Activated T-helper 1 cell treated with anti-CD3 and anti-CD28 coated beads, Interleukin-12 subunit alpha, Interleukin-12 subunit beta, Interleukin-2, Interleukin-4 antibody, amounts not matched to agents 30 ng/mL and 10 ng/mL and 1 ng/mL, durations not matched to agents 14 hours and 24 hours and 36 hours (primary cell): ENCODE measurements at places on chromosomes 13 and 19.

DNA sequence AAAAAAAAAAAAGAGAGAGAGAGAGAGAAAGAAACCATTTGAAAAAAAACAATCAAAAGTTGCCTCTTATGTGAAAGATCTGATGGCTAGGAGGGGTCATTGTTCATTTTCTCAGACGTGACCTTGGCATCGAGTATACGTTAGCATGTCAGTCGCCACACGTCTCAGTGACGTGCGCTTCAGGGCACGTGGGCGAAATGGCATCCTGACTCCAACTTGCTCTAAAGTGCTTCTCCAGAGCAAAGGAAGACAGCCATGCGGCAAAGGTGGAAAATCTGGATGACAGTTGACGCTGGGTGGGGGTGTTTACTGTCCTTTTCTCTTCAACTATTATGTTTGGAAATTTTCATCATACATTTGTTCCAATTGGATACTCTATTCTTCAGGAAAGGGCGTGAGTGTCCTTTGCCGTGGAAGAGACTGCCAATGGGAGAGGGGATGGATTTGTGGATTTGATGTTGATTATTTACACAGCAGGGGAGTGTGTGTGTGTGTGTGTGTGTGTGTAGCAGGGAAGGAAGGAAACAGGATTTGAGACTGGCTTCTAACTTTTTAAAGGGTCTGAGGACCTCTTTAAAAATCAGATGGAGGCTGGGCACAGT, 25.0 kb downstream of the KLF2 start:
- no peak for DNase-seq

DNA sequence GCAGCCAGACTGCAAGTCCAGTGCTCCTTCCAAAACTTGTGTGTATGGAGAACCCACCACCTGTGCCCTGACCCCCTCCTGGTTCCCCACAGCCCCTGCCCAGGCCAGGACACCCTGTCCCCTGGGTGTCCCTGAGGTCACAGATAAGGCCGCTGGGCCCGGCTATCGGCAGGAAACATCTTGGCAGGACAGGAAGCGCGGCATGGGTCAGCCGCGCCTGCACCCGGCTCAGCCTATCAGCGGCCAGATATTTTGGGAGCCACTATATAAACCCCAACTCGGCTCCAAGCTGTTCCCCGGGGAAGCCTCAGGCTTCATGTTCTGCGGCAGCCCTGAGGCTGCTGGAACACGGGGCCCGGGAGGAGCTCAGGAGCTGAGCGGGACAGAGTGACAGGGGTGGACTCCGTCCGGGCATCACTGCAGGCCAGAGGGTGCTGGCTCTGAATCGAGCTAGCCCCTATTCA, 60.8 kb downstream of the AP1M1 start:
- no peak for DNase-seq

DNA sequence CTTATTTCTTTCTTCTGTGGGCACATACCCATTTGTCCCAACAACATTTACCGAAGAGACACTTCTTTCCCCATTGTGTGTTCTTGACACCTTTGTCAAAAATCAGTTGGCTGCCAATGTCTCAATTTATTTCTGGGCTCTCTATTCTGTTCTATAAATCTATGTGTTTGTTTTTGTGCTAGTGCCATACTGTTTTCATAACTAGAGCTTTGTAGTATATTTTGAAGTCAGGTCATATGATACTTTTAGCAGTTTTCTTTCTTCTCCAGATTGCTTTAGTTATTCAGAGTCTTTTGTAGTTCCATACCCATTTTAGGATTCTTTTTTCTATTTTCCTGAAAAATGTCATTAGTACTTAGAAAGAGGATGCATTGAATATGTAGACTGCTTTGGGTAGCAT, 1276.3 kb downstream of the SLITRK1 start:
- no peak for DNase-seq

DNA sequence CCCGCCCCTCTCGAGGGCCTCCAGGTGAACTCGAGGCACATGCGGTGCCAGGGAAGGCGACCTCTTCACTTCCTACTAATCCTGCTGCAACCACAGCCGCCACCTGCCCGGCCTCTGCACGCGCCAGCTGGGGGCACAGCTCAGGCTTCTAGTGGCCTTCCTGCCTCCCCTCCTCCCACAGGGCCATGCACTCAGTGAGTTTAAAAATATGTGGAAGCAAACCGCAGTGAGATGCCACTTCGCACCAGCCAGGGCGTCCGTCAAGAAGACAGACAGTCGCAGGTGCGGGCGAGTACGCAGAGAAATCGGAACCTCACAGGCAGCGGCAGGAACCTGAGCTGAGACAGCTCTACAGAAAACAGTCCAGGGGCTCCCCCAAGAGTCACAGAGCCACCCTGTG, 10.4 kb downstream of the LMNB2 start:
- no peak for DNase-seq

DNA sequence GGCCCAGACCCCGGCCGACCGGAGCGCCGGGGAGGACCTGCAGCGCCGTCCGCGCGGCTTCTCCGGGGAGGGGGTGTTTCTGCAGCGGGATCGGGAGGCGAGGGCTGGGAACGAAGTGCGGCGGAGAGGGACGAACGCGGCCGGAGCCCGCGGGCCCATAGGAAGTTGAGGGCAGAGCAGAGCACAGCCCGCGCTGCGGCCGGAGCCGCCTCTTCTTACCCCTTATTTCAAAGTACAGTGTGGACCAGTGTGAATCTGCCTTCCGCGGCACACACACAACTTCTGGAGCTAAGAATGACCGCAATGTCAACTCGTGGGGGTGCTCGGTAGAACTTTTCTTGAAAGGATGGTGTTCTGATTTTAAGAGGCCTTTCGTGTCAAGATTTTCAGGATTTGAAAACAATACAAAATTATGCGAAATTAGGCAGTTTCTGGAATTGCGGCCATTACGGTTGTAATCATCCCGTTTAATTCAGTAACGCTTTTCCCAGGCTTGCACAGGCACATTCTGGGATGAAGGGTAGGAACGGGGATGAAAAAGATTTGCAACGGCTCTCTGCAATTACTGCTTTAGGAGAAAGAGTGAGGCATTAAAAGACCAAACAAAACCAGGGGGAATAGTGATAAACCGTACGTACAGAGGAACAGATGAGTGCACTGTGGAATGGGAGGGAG, 821 bp downstream of the TDRD3 start:
- DNase-seq: no peak

GRCh38 chr13:101707659-101708058, 255.2 kb downstream of the ITGBL1 start:
- no peak for DNase-seq

DNA sequence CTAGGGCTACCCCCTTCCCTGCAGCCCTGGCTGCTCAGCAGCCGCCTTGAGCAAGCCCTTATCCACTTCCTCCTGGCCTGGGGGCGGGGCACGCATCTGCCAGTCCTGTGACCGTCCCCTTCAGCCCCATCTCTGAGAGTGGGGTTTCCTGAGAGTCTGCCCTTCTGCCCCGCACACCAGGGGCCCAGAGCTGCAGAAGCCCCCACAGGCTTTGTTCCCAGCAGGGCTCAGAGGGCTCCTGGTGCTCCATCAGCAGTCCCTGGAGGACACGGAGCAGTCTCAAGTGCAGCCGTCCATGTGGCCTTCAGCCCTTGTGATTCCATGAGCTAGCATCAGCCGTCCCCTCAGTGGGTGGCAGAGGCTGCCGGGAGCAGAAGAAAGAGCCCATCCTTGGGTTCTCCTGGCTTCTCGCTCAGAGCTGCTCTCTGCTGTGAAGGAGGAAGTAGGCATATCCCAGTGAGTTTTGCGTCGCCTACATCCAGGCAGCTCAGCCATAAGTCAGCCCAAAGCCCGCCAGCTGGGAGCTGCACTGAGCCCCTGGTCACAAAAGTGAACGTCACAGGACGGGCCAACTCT, 16.3 kb downstream of the MYO9B start:
- DNase-seq: no peak
